ENCODE measurements at places on chromosomes 5 and 9. TPM values are rescaled to one million over a fixed set of nuclear protein-coding genes. Genes with fewer than 3 reads are reported as not detected.
A peak's percentile ranks its signal among the peaks of the same experiment; 100 is the strongest.

DNA sequence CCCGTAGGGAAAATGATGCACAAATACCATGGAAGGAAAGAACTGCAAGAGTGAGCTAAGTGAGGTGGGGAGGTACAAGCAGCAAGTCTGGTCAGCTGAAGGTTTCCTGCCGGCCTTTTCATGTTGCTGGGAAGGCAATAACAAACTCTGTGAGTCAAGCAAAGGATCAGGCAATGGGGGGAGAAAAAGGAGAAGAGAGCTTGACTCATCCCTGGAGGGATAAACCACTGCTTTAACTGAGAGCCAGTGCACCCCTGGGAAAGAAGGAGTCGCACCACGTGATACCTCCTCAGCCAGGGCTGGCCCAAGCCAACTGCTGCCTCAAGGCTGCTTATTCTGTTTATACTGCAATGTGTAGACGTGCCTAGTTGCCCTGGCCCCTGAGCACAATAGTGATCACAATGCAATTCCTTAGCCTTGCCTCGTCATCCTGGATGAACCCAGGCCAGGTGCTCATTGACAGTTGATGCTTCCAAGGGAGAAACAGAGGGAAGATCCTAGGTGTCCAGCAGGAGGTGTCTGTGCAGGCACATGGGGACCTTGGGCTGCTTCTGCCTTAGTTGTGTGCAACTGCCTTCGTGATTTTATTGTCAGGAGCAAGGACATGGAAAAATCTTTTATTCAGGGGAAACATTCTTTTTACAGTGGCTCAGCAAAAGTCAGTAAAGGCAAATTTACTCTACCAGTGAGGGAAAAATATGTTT is 203.0 kb upstream of the TUT7 start:
- DNase-seq: no peak

GRCh38 chr5:112257976-112258375 is 161.1 kb downstream of the EPB41L4A start:
- no peak for DNase-seq

The TEX48 gene
- not detected for total RNA-seq

DNA sequence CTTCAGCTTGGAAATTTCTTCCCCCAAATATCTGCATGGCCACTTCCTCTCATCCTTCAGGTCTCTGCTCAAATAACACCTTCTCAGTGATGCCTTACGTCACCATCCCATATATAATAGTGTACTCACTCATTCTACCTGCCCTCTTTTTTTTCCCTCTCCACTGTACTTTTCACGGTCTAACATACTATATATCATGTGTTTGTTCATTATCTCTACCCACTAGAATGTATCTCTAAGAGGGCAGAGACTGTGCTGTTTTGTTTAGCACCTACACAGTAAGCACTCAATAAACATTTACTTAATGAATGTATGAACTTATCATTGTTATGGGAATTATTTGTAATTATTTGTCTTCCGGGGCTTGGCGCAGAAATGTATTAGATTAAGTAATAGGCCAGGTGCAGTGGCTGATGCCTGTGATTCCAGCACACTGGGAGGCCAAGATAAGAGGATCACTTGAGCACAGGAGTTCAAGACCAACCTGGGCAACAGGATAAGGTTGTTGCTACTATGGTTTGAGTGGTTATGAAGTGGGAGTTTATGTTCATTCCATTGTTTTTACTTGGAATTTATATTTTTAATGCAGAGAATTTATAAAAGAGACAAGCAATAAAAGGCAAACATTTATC is 6.0 kb upstream of the IL13 start:
- DNase-seq: no peak

GRCh38 chr5:158513490-158514318 is 586.0 kb downstream of the EBF1 start:
- DNase-seq: no peak

The CKMT2 gene
- 0.78 TPM for total RNA-seq

The TSPAN17 gene
- total RNA-seq: 13.7 TPM

The TAF11L4 gene
- not detected for total RNA-seq

GRCh38 chr9:113657765-113658544 is 194.4 kb downstream of the RGS3 start:
- peak; percentile 88 for DNase-seq

DNA sequence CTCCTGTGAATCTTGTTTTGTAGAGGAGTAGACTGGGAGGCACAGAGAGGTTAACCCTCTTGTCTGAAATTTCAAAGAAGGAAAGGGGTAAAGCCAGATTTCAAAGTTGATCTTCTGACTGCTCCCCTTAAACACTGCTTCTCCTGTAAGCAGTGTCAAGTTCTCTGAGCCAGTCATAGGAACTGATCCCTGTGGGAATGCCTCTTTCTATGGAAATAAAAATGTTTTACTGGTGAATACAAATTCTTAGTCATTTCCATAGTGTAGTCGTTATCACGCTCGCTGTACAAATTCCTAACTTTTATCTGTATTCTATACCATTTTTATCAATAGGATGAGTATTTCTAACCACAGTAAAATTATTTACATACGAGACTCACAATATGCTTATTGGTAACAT is 66.3 kb upstream of the PRRC1 start:
- DNase-seq: no peak

The PGGT1B gene
- 23.2 TPM for total RNA-seq

DNA sequence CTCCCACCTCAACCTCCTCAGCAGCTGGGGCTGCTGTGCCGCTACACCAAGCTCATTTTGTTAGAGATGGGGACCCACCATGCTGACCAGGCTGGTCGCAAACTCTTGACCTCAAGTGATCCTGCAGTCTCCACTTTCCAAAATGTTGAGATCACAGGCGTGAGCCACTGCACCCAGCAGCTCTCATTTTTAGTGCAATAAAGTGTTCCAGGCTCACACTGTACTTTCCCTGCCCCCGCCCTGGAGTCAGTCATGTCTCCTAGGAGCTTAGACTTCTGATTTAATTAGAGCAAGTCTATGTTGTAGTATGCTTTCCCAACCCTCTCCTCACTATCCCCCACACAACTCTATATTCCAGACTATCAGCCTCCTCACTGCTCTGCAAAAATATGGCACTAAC is 238.0 kb upstream of the ACTBL2 start:
- no peak for DNase-seq

- no peak for DNase-seq
Measured at GRCh38 chr5:59842999-59843398, 50.5 kb downstream of the PDE4D start.

- no peak for DNase-seq
Measured at GRCh38 chr5:18281947-18282581, 647.8 kb downstream of the TAF11L14 start.

DNA sequence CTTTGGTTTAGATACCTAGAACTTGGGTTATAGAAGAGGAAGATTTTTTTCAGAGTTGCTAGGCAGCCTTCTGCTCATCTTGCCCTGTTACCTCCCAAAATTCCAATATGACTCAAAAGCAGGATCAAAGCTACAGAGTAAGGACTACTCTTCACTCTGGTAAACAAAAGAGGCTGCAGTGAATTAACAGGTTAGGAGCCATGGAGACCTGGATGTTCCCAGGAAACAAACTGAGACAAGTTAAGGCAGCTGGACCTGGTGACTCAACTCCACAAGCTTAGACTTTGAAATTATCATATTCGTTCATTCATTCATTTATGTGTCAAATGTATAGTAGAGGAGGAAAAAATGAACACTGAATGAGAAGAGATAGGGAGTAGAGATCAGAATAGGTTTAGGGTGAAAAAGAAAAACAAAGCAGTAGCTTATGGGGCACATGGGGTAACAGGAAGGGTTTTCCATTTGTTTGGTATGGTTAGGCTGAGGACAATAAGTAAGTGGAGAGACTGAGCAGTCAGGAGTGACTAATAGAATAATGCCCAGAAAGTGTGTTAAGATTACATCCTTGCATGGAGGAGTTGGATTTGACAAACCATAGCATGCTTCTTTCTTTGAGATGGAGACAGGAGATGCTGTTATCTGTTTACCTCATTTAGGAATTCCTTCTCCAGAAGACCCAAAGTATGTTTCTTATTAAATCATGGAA is 464.0 kb upstream of the ZNF608 start:
- DNase-seq: no peak

The MED22 gene
- 10.3 TPM for total RNA-seq

The LCN15 gene
- not detected for total RNA-seq

The LCN6 gene
- not detected for total RNA-seq

The GRXCR2 gene
- total RNA-seq: not detected

GRCh38 chr5:176642675-176643490 is 4.4 kb upstream of the TSPAN17 start:
- DNase-seq: no peak

The ANKDD1B gene
- 0.13 TPM for total RNA-seq

DNA sequence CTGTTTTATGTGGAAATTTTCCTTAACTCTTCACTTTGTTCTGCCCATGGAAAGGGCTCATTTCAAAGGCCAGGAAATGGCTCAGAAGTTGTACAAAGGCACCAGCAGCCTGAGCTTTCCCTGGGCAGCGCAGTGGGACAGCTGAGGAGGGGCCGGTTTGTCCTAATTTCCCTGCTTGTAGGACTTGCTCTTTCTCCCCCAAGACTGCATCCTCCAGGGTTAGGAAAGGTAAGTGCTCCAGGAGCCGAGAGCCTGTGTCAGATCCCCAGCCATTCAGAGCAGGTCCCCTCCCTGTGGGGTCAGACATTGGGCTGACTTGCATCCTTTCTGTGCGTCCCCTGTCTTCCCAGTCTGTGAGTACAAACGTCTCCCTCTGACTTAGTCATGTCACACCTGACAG is 43.5 kb downstream of the AGXT2 start:
- no peak for DNase-seq

DNA sequence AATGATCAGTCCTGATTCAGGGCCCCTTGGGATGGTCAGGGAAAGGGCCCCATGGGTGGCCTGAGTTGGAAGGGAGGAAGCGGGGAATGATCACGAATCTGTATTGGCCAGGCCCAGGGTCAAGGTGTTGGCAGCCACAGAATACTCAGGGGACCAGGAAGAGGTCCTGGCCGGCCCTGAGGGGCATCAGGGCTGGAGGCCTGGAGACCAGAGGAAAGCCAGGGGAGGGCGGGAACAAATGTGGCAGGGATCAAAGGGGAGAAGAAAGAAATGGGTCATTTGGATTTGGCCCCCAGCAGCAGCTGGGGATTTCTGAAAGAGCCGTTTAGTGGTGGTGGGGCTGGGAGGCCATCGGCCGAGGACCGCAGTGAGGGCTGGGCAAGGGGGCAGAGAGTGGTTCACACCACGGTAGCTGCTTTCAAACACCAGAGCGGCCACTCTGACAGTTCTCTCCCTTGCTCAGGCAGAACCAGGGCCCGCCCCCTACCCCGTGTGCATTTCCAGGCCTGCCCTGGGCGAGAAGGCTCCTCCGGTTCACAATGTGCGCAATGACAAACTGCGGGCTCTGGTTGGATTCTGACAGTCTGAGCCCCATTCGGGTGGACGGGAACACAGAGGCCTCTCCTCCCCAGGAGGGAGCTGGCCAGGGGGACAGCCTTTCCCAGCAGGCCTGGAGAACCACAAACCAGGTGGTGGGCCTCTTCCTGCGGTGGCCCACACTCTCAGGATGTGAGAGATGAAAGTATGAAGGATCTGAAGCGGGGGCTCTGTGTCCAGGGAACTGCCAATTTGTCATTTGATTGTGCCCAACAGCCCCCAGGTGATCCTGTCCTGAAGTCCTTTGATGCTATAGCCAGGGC is 220.3 kb upstream of the IER5L start:
- no peak for DNase-seq

GRCh38 chr9:72931437-72931836 is 21.4 kb downstream of the ALDH1A1 start:
- no peak for DNase-seq

DNA sequence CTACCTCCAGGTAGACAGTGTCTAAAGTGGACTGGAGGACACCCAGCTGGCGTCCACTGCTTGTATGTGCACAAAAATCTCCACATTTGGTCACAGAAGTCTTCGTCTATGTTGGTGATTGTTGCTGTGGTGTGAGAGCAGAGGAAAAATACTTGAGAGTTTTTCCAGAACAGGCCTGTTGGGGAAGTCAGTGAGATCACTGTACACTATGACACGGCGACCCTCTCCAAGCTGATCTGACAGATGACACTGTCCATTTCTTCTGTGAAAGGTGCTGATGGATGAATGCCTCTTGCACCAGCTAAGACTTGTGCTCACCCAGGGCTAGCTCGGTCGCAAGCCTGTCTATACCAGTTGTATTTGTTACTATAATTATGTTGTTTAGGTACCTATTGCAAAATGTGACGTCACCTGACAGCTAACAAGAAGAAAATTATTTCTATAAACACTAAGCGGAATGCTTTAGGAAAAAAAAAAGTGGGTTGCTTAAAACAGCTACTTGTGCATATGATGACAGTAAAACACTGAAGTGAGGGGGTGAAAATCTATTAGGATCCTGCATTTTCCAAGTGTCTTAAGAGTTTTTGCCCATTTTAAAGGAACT is 142.3 kb downstream of the ROR2 start:
- DNase-seq: peak; percentile 8

- DNase-seq: no peak
Measured at GRCh38 chr5:146390469-146390868, 51.8 kb downstream of the POU4F3 start.

DNA sequence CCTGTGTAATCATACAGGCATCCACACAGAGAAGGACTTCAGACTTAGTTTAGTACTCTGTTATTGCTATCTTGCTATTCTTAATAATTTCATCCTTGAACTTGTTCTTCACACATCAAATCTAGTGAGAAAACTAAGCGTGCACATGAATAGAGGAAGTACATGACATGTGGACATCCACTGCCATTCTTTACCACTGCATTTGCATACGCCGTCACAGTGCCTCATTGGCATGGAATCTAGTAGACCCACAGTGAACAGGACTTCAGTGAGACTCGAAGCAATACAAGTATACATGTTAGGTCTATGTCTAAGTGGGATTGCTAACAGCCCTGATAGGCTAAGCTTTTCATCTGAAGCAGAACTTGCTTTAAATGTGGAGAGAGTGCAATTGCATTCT is 592.1 kb downstream of the TLE4 start:
- DNase-seq: no peak

The MAMDC4 gene
- total RNA-seq: 28.6 TPM

- peak; percentile 59 for DNase-seq
Measured at GRCh38 chr9:87713278-87713987, 12.5 kb upstream of the CTSL start.

The LCN2 gene
- total RNA-seq: 2.7 TPM

GRCh38 chr5:55481293-55481855 is 53.4 kb downstream of the PLPP1 start:
- DNase-seq: no peak

DNA sequence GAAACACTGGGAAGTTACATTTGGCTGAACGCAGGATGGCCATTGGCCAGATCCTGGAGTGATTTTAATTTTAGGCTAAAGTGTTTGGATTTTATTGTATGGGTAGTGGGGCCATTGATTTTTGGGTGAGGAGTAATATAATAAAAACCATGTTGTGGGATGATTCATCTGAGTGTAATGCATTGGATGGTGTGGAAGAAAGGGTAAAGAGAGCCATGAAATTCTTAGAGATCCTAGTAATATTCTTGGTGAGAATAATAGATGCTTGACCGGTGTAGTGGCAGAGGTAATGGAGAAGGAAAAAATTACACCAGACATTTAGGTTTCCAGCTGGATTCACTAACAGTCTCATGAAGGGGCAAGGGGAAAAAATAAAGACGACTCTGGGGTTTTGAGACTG is 158.1 kb downstream of the NPR3 start:
- DNase-seq: no peak

The ANKRD33B gene
- 0.45 TPM for total RNA-seq

The ACTBL2 gene
- total RNA-seq: not detected
